Stimulated activated CD4-positive, alpha-beta T cell treated with anti-CD3 and anti-CD28 coated beads, Interleukin-4, amount 100 ng/mL, for 24 hours (primary cell): ENCODE measurements at places on chromosomes 6 and 20.

DNA sequence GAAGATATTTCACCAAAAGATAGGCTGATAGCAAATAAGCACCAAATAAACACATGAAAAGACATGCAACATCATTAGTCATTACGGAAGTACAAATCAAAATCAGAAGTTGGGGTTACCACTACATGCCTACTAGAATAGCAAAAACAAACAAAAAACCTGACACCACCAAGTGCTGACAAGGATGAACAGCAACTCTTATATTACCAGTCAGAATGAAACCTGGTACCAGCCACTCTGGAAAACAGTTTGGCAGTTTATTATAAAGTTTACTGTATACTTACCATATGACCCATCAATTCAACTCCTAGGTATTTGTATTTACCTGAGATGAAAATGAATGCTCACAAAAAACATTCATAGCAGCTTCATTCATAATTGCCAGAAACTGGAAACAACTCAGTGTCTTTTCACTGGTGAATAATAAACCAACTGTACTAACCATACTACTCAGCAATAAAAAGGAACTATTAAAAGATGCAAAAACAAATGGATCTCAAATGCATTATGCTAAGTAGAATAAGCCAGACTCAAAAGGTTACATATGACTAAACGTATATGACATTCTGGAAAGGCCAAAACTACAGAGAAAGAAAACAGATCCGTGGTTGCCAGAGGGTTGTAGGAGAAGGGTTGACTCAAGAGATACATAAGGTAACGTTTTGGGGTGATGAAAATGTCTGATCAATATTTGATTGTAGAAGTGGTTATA, 33.0 kb downstream of the NUP153 start:
- no peak for DNase-seq

- DNase-seq, result no peak
Measured at GRCh38 chr6:141541581-141542324, 591.0 kb upstream of the GJE1 start.

- no peak for DNase-seq
Measured at GRCh38 chr20:59827138-59828056, 106.0 kb downstream of the SYCP2 start.

- no peak for DNase-seq
Measured at GRCh38 chr6:80348263-80348662, 241.8 kb downstream of the BCKDHB start.

- no peak for DNase-seq
Measured at GRCh38 chr6:6982663-6983062, 125.1 kb upstream of the RREB1 start.

GRCh38 chr20:38290829-38291814, 12.8 kb upstream of the BPI start:
- no peak for DNase-seq

GRCh38 chr6:166441325-166442078, 58.8 kb upstream of the MPC1 start:
- no peak for DNase-seq
